ENCODE measurements at places on chromosomes 3 and 15.

DNA sequence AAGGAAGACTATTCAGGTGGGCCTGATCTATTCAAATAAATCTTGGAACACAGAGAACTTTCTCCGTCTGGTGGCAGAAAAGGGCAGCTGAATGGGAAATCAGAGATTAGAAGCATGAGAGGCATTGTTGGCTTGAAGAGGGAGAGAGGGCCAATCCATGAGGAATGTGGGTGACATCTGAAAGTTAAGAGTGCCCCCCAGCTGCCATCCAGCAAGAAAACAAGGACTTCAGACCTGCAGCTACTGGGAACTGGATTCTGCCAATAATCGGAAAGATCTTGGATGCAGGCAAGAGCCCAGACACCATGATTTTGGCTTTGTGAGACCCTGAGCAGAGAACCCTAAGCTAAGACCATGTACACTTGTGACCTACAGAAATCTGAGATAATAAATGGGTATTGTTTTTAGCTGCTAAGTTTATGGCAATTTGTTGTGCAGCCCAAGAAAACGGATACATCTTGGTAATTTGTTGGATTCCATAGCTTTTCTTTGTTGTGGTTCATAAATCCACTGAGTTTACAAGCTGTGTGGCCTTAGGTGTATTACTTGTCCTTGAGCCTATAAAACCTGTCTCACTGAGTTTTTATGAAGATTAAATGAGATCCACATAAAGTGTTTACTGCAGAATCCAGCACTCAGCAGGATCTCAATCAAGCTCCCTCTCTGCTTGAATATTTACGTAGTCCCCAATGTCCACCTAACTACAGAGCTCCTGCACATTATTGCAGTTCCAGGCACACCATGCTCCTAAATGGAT lies 82.1 kb upstream of the PRTG start:
- no peak for DNase-seq

- no peak for DNase-seq
Observed at GRCh38 chr3:27716309-27716708, 5.8 kb downstream of the EOMES start.

- no peak for DNase-seq
Observed at GRCh38 chr15:89475661-89476060, 20.7 kb downstream of the RHCG start.

GRCh38 chr3:185365291-185366073 lies 2.5 kb downstream of the MAP3K13 start:
- no peak for DNase-seq

DNA sequence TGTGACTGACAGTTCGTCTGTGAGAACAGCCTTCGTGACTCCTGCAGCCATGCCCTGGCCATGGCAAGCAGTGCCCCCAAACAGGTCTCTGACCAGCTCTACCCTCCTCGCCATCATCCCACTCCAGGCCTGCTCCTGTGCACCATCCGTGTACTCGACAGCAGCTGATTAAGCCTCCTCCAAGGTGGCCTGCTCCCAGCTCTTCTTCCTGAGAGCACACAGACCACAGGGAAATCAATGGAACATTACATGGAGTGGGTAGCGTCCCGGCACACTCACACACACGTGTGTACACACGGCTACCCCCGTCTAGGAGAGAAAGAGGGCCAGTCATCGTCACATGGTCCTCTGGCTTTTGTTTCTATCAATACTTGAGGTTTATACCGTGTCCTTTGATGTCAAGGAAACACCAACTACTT lies 21.1 kb downstream of the ANXA2 start:
- DNase-seq, result no peak

DNA sequence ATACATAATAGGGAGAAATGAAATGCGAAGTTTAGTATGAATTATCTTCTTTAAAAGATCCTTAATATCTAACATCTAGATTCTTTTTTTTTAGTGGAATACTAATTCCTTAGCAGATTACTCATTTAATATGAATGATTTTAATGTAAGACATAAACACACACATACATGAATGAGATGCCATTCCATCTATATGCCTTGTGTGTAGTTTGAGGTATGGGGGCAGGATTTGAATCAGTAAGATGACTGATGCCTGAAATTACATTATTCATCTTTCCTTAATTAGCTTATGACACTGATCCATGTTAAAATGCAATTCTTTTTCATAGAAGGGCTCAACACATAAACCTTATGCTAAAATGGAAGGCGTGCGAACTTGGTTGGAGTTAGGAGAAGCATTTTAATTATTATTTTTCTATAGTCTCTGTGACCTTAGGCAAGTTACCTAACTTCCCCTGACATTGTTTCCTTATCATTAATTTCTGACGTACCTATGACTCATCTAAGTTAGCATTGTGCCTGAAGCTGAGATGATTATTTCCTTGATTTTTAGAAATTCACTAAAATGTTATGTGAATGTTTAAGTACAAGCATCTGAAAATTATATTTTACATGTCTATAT lies 10.8 kb upstream of the BNIP2 start:
- DNase-seq, result no peak
